ENCODE measurements at places on chromosomes 6 and 20.
A peak's percentile ranks its signal among the peaks of the same experiment; 100 is the strongest.

- DNase-seq: no peak
Measured at GRCh38 chr20:858011-858410, 24.5 kb downstream of the FAM110A start.

DNA sequence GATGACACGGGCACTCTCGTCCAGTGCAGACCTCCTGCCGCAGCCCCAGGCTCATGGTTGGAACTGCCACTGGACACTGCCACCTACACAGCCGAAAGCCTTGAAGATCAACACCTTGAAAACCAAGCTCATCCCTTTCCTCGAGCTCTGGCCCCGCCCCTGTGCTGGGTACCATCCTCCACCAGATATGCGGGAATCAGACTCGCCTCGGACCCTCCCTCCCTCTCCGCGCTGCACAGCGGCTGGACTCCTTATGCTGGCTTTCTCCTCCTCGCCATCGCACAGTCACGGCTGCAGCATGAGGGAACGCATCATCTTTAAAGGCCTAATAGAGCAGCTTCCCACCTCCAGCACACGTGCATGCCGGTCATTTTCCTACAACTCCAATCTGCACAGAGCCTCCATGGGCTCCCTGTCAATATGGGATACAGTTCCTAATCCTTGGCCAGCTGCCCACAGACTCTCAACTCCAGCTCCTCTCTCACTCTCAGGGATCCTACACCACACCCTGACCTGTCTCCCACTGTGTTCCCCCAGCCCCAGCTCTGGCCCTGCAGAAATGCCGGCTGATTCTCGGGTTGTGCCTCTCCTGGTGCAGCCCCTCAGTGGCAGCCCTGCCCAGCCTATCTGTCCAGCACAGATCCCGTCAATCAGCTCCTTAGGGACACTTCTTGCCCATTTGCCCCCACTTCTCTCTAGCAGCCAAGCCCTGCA is 23.2 kb downstream of the TXNDC5 start:
- no peak for DNase-seq

DNA sequence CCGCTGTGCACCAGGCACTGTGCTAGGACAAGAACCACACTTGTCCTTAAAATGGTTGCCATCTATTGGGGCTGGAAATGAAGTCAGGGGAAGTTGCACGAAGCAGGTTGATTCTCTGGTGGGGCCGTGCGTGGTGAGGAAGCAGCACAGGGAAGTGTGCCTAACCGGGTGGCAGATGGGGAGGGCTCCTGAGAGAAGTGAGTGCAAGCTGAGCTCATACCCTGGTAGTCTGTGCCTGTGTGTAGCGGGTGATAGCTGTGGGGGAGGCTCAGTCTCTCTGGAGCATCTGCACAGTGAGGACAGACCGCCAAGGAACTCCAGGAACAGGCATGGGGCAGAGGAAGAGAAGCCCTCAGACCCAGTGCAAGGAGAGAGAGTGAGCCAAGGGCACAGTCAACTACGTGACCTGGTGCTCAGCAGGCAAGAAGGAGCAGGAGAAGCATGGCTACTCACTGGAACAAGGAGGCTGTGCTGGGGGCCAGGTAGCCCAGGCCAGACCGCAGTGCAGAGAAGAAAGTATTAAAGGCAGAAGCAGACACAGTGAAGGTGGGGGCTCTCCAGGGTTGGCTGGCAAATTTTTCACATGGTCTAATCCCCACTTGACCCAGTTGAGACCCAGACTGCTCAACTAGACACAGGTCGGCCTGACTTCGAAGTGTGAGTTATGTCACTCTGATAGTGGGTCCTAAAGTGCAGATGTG is 155.0 kb downstream of the CDH26 start:
- no peak for DNase-seq

- DNase-seq: no peak
Measured at GRCh38 chr6:43705996-43706395, 18.4 kb upstream of the MRPS18A start.

GRCh38 chr20:44319839-44320422 is 8.9 kb upstream of the FITM2 start:
- DNase-seq: no peak

DNA sequence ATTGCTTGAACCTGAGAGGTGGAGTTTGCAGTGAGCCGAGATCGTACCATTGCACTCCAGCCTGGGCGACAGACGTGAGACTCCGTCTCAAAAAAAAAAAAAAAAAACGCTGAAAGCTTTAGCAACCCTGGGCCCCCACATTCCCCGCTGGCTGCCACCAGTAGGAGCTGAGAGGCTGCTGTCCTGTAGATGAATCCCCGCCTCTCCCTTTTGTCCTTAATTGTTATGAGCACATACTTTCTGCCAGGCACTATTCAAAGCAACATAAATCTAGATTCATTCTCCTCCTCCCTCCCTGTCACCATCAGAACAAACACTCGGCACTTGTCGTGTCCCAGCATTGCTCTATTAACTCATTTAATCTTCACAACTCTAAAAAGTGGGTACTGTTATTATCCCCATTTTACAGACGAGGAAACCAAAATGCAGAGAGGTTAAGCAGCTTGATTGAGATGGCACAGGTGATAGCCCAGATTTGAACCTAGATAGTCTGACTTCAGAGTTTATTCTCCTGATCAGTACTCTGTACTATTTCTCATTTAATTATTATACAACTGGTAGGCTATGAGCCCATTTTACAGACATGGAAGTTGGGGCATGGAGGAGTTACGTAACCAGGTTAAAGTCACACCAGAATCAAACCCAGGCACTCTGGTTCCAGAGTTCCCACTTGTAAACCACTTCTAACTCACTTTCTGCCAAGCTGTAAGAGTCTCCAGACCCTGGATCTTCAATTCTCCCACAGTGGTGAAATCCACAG is 97.4 kb downstream of the EYA2 start:
- no peak for DNase-seq

- DNase-seq: no peak
Measured at GRCh38 chr6:165830761-165831160, 167.7 kb upstream of the PDE10A start.

DNA sequence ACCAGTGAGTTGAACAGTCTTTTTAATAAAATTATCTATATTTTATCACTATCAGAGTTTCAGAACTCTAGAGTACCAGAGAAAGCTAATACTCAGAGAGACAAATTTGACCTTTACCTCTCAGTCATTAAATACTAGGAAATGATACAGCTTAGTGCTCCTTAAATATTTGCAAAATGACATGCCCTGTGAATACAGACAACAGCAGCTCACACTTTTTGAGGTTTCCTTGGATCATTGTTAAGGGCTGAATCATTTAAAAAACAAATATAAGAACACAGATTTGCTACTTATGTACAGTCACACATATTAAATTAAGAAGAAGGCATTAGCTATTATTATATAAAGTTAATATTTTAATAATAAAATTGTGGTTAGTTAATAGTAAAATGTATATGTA is 1158.7 kb upstream of the EYS start:
- no peak for DNase-seq

DNA sequence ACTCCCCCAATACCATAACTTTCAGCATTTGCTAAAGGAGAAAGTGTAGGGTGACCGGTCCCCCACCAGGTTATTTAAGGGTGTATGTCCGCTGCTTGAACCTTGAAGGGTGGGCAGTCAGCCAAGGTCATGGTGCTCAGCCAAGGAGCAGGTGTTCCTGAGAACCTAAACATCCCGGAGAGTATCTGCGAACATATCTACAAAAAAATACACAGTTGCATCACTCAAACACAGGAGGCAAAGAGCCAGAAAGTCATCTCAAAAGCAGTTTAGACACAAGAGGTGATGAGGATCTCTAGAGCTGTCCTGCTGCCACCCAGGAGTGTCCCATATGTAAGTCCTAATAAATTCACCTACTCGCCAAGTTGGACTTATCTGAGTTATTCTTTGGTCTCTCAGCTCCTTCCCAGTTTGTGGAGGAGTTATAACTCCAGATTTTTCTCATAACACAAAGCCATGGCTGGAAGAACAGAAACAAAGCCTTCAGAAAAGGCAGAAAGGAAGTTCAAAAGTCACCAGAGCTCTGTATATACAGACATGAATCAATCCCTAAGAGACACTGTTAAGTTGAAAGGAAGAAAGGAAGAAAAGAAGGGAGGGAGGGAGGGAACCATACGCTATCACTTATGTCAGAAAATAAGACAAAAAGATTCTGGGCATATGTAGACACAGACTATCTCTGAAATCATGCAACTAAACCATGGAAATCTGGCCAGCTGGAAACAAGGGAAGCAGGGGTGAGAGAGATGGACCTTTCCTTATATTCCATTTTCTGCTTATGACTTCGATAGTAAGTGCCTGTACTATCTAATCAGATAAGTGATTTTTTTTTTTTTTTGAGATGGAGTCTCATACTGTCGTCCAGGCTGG is 11.3 kb downstream of the MBOAT1 start:
- no peak for DNase-seq

DNA sequence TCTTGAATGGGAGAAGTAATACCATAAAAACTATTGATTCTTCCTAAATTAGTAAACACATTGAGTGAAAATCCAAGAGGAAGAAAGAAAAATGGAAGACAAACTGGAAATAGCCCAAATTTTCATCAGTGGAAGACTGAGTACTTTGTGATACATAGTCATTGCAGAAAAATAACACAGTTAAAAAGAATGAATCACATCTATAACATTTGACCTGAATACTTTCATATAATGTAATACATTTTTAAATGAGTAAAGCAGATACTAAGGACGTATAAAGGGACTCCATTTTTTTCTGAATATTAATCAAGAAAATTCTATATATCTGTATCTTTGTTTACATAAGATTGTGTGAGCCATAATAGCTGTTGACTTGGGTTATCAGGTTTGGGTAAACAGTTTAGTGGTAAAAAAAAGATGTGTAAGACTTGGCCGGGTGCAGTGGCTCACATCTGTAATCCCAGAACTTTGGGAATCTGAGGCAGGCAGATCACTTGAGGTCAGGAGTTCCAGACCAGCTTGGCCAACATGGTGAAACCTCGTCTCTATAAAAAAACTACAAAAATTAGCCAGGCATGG is 4.3 kb upstream of the SLC17A2 start:
- no peak for DNase-seq

GRCh38 chr20:24574797-24575196 is 105.4 kb downstream of the SYNDIG1 start:
- DNase-seq: no peak

- DNase-seq: no peak
Measured at GRCh38 chr6:1104988-1105670, 206.8 kb upstream of the FOXQ1 start.

GRCh38 chr6:36730424-36731380 is 33.1 kb downstream of the RAB44 start:
- no peak for DNase-seq

DNA sequence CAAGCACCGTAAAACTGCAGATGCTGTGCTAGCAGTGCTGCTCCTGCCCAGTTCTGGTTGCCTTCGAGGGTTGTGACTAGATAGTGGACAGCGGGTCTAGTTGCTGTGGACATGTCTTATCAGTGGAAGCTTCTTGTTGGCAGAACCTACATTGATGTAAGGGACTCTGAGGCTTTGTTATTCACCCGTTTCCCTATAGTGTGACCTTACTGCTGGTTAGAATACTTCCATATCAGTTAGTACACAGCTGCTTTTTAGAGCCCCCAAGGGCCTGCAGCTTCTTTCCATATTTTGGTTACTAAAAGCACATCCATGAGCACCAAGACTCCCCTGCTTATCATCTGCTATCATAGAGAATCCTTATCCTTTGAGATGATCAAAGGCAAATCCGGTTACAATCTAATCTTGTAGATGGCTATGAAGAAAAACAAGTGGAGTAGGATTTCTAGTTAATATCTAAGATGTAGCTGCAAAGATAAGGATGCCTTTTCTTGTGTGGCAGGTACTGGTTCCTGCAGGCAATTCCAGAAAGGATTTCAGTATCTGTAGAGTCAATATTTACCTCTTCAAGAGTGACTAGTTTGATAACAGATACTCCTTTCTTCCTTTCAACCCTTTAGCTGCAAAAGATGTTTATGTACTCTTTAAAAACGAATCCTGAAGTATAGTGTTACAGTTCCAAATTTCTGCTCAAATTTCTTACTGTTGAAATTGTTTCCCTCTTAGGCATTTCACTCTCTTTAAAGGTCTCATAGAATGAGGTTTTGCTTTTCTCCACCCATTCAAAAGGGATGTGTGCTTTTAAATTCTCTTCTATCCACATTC is 163.6 kb downstream of the JARID2 start:
- DNase-seq: no peak

DNA sequence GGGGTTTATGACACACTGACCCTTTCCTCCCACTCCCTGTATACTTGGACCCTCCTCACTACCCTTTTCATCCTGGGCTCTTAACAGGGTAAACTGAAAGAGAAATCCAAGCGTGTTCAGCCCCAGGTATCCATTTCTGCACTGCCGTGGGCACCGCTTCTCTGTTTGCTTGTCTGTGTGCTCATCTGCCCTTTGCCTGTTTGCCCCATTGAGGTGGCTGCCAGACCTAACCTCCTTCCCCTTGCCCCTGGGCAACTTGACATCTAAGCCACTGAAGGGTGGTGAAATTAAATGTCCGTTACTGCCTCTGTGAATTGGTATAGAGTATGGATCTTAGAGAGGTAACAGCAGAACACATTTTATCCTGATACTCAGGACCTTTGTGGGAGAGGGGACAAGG is 38.7 kb downstream of the ACSS2 start:
- no peak for DNase-seq

DNA sequence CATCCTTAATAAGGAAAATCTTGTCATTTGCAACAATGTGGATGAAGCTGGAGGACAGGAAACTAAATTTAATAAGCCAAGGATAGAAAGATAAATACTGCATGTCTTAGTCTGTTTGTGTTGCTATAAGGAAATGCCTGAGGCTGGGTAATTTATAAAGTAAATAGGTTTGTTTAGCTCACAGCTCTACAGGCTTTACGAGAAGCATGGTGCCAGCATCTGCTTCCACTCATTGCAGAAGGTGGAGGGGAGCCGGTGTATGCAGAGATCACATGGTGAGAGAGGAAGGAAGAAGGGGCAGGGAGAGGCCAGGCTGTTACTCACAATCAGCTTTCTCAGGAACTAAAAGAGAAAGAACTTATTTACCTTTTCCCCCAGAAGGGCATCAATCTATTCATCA is 118.9 kb upstream of the SMLR1 start:
- DNase-seq: peak; percentile 61

GRCh38 chr20:63327231-63327745 is 33.9 kb downstream of the CHRNA4 start:
- DNase-seq: no peak

DNA sequence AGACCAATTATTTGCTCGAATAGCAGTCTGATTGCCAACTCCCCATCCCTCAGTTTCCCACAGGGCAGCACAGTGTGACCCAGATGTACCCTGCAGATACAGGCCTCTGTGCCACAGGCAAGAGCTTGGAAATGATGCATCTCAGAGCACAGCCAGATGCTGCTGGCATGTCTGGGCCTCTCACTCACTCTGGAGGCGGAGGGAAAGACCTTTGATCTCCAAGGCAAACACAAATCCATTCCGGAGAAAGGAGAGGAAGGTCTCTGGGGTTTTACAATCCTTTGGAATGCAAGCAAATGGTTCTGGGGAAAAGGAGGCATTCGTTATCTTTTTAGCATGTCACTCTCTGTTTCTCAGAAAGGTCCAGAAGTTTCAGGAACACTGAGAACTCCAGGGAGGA is 74.2 kb downstream of the RIOK1 start:
- no peak for DNase-seq

GRCh38 chr6:31897612-31898382 is at the start of gene EHMT2:
Gene EHMT2 (minus strand): TSS chr6:31897698. CDS start chr6:31897677, 21 bp downstream.
- DNase-seq: peak; percentile 97
